ENCODE measurements at places on chromosomes 16 and 17.
A peak's percentile ranks its signal among the peaks of the same experiment; 100 is the strongest.

DNA sequence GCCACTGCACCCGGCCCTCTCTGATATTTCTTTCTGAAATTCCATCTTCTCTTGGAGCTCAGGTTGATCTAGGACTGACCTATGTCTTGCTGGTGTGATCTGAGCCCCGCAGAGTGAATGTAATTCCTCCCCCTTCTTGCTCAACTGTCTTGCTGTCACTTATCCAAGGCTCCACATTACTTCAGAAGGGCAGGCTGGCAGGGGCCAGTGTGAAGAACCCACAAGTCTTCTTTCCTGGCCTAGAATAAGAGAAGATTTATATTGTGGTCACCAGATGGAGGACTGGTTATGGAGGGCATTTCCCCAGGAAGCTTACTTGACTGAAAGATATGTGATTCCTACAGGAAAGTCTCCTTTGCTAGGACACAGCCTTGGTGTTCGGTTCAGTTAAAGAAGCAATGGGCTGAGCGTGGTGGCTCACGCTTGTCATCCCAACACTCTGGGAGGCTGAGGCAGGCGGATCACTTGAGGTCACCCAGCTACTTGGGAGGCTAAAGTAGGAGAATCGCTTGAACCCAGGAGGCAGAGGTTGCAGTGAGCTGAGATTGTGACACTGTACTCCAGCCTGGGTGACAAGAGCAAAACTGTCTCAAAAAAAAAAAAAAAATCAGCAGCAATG, 13.4 kb downstream of the ITGAL start:
- no peak for DNase-seq

- DNase-seq, result no peak
These were observed 14.9 kb downstream of the CA4 start for GRCh38 chr17:60164697-60165096.

DNA sequence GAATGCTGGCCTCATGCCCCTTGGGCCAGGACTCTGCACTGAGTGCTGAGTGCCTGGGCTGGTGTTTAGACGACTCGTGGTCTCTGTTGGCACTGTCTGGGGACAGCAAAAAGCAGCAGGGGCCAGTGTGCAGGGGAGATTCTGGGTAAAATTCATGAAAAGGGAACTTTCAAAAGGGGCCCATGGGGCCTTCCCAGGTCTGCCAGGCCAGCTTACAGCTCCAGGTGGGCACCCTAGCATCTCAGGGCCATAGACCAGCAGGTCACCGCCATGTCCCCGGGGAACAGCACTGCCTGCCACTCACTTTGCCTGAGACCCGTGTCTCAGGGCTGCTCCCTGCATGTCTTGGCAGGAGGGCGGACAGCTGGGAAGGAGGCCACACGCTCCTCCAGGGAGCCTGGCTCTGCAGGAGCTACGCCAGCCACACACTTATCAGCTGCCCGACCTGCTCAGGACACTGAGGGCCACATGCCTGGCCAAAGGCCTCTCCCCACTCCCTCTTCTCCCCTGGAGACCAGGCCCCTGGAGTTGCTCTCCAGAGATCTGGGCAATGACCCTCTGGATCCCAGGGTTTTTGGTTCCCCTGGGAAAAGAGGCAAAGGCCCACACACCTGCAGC, 8.8 kb upstream of the FASN start:
- DNase-seq, result no peak

DNA sequence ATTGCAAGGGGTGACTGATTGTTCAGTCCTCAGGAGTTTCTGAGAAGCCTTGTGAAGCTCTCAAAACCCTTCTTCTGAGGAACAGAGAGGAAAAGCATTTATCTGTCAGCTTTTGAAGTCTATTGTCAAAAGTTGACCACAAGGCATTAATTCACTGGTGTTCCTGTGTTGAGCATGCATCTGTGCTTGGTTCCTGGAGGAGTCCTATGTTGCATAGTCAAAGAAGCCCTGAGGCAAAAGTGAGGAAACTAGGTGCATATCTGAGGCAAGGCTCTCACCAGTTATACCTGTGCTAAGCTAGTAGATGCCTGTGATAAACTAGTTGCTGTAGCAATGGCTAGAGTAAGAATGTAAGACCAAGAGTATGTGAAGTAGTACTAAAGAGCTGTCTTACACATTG, 1.8 kb upstream of the HEATR6 start:
- no peak for DNase-seq

- DNase-seq, result no peak
These were observed 18.0 kb downstream of the CCR7 start for GRCh38 chr17:40547079-40547784.

DNA sequence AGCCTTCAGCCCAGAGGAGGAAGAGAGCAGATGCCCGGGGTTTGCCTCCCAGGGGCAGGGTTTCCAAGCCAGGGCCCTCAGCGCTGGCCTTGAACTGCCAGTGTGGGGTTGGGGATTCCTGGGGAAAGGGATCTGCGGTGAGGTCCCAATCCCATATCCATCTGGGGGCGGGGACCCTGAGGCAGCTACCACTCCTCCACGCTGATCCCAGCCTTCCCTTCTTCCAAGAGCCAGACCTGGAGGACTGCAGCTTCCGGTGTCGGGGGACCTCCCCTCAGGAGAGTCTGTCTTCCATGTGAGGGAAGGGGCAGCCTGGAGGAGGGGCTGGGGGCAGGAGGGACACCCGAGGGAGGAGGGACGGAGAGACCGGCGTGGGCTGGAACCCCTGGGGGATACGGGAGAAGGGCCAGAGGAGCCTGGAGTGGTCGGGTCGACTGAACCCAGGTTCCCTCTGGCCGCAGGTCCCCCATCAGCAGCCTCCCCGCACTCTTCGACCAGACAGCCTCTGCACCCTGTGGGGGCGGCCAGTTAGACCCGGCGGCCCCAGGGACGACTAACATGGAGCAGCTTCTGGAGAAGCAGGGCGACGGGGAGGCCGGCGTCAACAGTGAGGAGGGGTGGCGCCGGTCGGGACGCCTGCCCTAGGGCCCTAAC, 10.7 kb upstream of the CISD3 start:
- DNase-seq, result no peak

DNA sequence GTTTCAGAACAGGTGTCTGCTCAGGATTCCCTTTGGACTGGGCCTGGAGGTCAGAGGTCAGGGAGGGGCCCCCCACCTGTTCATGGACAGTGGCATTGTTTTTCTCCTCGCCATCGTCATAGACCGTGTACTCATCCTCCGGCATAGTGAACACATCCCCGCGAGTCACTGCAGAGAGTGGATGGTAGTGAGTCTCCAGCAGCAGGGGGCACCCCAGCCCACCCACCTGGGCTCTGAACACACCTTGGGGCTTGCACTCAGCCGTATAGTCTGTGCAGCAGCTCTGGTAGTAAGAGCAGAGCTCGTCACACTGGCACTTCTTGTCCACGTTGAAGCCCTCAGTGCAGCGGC, 448 bp downstream of the VTN start:
- no peak for DNase-seq

DNA sequence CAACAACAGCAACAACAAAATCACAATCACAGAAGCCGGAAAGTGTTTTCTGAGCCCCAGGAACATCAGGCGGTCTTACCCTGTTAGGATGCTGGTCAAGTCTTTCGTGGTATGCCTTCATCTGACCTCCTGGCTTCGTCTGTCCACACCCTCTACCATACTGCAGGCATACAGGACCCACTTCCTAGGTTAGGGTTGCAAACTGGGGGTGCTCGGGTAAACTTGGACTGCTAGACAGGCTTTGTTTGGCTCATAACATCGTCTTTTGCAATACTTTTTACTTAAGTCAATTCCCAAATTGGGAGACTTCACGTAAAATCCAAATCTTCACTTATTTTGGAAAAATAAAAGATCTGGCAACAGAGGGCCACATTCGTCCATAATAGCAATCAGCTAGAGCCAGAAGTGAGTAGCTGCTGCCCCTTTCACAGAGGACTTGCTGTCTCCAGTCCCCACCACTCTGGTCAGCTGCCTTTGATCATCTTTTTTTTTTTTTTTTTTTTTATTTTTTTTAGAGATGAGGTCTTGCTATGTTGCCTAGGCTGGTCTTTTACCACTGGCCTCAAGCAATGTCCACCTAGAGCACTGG, 30.0 kb downstream of the CHD9 start:
- DNase-seq, result no peak

DNA sequence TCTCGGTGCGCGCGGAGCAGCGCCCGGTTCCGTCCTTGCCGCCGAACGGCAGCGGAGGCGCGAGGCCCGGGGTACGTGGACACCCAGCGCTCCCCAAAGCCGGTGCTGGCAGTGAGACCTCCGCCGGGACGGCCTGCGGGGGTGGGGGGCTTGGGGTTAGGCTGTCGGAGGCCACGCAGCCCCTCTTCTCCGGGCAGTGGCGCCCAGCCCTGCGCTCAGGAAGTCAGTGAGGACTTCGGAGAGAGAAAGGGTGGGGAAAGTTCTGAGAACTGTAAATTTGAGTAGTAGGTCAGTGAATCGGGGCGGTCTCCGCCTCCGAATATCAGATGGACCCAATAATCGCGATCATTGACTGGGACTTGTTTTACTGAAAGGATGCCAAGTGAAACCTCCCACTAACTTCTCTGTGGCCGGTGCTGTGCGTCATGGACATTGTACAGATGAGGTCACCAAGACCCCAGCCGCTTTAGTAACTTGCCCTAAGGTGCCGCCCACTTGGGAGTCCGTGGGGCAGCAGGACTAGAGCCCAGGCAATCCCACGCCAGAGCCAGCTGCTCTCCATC, 468 bp downstream of the IL4R start:
- no peak for DNase-seq

- DNase-seq, result no peak
These were observed 57.5 kb downstream of the NF1 start for GRCh38 chr17:31152271-31152670.

GRCh38 chr16:24896439-24896838, 50.7 kb downstream of the SLC5A11 start:
- DNase-seq, result no peak

- peak; percentile 29 for DNase-seq
These were observed 40.7 kb upstream of the GPR139 start for GRCh38 chr16:20114356-20114755.

- peak; percentile 69 for DNase-seq
These were observed 1.5 kb downstream of the SLC38A8 start for GRCh38 chr16:84040823-84041820.

DNA sequence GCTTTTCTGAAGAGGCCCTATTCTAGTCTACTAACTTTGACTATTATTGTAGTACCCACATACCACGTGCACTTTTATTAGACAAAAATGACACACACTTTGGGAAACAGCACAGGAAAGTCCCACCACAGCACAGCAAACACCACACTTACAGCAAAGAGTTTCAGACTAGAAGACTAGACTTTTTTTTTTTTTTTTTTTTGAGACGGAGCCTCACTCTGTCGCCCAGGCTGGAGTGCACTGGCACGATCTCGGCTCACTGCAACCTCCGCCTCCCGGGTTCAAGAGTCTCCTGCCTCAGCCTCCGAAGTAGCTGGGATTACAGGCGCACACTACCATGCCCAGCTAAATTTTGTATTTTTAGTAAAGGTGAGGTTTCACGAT, 20.1 kb downstream of the YWHAE start:
- DNase-seq, result no peak

DNA sequence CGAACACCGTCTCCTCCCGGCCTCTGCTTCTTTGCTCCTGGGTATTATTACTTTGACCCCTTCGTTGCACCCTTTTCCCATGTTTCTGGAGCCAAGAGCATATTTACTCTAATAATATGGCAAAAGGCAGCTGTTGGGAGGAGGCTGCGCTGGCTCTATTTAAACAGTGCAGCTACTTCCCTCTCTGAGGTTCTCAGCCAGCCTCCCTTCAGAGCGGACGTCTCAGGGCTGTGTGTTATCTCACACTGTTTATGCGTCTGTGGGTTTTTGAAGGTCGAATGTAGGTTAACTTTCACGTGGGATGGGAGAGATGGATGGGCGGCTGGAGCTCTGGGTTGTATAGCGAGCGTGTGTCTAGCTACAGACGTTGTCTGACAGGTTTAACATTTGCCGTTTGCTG, 45.3 kb downstream of the COX4I1 start:
- no peak for DNase-seq

- no peak for DNase-seq
These were observed 9.5 kb upstream of the CMIP start for GRCh38 chr16:81435103-81435502.

DNA sequence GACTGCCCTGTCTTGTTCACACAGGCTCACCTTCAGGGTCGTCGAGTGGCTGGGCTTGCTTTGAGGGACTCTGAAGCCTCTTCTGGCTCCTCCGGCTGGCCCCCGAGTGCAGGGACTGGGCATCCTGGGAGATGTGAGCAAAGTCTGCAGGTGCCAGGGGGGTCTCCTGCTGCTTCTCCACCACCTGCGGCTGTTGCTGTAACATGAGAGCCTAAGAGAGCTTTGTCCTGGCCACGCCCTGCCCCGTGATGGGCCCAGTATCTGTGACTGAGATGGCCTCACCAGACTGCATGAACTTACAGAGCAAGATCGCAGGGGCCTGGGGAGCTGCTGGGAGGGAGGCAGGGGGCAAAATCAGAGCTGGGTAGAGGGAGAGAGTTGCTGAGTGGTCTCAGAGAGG, 12.5 kb downstream of the ERN2 start:
- DNase-seq, result no peak

DNA sequence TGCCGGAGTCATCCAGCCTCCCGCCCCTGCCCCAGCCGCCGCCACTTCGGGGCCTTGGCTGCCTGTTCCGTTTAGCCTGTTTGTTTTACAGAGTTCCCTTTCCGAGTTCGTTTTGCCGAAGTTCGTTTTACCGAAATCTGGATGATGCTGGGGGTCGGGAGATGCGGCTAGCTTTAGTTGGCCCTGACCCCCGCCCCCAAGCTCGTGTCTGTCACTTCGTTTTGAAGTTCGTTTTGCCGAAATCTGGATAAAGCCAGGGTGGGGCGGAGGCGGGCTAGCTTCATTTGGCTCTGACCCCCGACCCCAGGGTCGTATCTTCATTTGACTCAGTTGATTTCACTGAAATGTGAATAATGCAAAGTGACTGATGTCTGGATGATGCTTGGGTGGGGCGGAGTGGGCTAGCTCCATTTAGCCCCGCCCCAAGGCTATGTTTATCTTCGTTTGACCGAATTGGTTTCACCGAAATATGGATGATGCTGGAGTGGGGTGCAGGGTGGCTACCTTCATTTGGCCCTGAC, 591 bp downstream of the PSMD7 start:
- DNase-seq, result no peak

DNA sequence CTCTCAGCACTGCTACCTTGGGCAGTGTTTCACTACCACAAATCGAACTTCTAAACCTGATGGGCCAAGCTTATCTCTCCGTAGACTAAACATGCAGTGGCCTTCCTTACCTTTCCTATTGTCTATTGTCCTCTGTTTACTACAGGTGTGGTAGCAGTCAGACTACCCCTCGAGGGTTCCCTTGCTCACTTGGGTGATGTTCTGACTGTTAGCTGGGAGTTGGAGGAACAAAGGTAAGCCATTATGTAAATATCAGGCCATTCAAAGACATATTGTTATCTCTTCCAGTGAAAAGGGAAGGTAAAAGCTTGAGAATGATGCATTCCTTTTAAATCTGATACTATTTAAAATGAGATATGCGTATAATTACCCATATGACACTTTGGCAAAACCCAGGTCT, 828.3 kb upstream of the EEF2KMT start:
- DNase-seq, result no peak

- DNase-seq, result no peak
These were observed 202.8 kb upstream of the C16orf82 start for GRCh38 chr16:26863931-26864330.

DNA sequence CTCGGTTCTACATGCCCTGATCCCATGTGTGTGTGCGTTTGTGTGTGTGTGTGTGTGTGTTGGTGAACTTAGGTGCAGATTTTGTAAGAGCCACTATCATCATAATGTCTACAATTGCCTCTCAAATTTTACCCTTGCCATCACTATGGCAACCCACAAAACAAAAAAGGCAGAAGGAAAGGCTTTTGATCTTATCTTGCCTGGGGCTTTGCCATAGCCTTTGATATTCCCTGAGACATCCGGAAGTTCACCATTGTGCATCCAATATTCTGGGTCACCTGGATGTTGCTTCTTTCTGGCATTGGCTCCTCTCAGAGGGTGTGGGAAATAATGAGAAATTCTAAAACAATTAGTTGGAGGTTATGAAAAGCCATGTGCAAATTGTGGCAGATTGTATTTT, 114.7 kb downstream of the HAPSTR1 start:
- no peak for DNase-seq
